ENCODE measurements at places on chromosomes 3 and 15.

DNA sequence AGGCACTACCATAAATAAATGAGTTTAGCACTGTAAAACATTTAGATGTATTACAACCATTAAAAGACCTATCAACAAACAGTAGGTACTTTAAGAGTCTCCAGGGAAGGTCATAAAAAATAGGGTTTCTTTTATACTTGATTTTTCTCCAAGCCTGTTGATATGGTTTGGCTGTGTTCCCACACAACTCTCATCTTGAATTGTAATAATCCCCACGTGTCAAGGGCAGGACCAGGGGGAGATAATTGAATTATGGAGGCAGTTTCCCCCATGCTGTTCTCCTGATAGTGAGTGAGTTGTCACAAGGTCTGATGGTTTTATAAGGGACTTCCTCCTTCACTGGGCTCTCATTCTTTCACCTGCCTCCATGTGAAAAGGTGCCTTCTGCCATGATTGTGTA lies 468.9 kb upstream of the UBE2E2 start:
- DNase-seq, result no peak

DNA sequence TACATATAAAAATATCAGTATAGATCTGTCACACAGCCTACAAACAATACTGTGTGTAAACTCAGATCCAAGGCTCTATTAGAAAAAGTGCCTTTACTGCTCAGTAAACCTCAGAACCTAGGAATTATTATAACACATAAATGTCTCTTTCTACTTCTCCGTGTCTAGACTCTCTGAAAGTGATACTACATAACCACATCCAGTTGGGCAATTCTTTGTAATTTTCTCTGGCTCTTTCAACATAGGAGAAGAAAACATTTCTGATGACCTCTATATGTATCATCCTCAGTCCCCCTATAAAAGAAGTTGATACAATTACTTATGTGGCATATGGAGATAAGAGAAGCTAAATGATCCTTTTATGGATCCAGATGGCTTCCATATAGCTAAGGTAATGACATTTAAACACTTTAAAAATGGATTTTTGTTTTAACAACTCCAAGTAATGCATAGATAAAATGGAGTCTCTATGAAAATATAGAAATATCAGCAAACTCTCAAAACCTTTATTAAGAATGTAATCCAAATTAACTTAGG lies 104.5 kb downstream of the LSAMP start:
- peak; percentile 22 for DNase-seq

DNA sequence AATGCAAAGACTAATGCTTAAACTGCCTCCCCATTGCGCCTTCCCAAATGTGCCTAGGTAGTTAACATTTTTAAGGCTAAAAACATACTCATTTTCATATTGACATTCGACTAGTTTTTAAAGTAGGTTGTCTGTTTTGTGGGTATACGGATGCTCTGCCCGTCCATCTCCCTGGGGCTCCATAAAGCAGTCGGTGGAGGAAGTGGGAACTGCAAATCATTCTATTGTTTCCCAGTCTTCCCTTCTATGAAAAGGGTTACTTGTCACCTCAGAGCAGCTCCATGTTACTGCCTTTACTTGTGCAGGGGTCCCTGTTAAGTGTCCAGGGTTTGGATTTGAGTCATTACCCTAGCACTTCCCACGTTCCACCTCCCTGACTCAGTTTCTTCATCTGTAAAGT lies 10.9 kb downstream of the CHCHD6 start:
- DNase-seq, result no peak

GRCh38 chr15:94621736-94622135 lies 390.4 kb downstream of the MCTP2 start:
- no peak for DNase-seq

- peak; percentile 99 for DNase-seq
These were observed 29.6 kb downstream of the MGLL start for GRCh38 chr3:127792541-127793292.

GRCh38 chr3:96700322-96701315 lies 113.8 kb upstream of the EPHA6 start:
- DNase-seq, result no peak

- peak; percentile 74 for DNase-seq
These were observed 26.9 kb upstream of the EHHADH start for GRCh38 chr3:185280572-185281365.

DNA sequence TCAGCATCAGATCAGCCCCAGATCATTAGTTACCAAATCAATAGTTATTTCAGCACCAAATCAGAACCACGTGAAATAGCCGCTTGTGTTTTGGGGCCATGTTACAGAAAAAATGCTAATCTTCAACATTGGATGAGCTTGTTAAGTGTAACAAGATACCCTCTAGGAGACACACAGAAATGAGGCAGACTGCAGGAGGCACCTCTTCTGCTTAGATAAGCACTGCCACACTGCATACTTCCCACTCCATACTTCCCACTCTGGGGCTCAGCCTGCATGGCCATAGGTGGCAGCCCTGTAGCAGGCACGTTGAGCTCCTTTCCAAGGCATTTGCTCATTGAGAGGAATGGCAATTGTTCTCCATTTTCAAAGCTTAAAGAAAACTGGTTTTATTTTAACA lies 73.3 kb downstream of the CHCHD6 start:
- no peak for DNase-seq

DNA sequence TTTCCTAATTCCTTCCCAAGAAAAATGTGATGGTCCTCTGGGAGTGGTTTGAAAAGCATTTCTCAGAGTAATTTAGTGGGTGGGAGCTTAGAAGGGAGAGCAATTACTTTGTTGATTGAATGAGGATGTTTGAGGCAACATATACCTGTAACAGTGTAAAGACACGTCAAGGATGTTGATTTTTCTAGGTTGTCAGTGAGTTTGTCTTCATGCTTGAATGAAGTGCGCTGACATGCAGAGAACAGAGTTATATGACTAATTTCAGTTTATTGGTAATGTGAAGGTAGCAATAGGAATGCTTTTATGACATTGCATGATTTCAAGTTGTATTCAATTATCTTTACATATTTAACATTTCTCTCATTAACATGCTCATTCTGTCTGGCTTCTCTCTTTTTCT lies 286.9 kb downstream of the NFKBIZ start:
- DNase-seq, result no peak

DNA sequence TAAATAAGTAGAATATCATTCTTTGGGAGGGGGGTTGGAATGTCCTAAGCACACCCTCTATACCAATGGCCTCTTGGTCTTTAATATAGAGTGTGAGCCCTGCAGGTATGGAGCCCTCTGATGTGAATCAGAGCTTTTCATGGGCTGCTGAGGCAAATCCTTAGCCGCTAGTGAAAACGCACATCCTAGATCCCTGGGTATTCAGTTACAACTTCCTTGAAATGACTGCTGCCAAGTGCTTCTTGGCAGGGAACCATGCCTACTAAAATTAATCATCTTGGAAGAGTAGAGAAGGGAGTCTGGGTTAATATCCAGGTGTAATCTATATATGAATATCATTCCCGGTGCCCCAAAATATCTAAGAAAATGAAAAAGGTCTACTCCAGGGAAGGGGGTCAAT lies 109.1 kb downstream of the POLQ start:
- no peak for DNase-seq

DNA sequence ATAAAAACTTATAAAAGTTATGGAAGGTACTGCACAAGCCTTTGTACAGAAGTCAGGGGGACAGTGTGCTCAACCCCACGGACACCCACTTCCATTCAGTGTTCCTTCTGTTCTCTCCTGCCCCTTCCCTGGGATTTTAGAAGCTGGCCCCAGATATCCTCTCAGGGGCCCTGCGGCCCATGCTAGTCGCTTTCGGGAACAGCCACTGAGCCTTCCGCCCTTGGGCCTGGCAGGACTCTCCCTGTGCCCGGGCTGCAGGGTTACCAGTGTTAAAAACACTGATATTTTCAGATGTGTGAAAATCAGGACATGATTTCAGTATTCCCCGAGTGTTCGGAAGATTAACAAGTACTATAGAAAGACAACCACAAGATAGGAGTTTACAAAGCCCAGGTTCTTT lies 22.4 kb downstream of the FAN1 start:
- DNase-seq, result no peak

DNA sequence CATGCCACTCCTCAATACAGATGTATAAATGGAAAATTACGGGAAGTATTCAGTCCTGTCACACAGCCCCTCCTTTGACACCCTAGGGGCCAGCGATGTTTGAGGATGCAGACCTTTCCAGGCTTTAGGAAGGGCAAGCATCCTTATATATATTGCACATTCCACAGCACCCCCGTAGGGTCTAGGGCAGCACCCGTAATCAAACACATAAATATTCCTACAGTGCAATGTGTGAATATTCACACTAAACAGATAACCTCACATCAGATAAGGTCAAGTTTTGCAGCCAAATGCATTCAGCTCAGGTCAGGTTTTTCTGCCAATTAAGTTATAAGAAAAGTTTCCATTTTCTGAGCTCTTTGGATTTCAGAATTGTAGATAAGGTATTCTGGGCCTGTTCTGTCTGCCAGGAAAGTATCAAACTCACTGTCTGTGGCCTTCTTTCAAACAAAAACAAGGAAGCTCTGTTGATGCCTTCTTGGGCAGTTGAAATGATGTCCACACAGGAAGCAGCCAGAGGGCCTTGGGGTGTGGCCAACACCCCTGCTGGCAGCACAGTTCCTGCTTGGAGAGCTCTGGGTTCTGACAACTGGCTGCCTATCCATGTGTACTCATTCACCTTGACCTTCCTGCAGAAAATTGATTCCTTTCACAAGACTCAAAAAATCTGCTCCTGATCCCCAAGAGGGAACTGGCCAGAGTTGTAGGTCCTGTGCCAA lies 427.0 kb downstream of the NTRK3 start:
- no peak for DNase-seq

DNA sequence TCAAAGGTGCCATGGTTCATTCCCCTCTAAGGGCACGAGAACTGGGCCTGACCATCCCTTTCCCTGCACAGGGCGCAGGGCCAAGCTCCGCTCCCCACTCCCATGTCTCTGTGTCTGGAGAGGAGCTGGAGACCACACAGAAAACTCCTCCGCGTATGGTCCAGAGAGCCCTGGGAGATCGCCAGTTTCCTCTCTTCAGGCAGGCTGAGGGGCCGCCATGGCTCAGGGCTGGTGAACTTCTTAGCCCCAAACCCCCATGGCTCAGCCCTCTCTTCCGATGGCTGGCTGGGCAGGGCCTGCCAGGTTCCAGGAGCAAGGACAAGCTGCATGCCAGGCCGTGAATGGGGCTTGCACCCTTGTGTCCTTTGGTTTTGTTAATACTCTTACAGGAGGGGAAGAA lies 52.9 kb downstream of the EXOG start:
- DNase-seq, result no peak

GRCh38 chr3:107514453-107514852 lies 8.3 kb upstream of the BBX start:
- no peak for DNase-seq

DNA sequence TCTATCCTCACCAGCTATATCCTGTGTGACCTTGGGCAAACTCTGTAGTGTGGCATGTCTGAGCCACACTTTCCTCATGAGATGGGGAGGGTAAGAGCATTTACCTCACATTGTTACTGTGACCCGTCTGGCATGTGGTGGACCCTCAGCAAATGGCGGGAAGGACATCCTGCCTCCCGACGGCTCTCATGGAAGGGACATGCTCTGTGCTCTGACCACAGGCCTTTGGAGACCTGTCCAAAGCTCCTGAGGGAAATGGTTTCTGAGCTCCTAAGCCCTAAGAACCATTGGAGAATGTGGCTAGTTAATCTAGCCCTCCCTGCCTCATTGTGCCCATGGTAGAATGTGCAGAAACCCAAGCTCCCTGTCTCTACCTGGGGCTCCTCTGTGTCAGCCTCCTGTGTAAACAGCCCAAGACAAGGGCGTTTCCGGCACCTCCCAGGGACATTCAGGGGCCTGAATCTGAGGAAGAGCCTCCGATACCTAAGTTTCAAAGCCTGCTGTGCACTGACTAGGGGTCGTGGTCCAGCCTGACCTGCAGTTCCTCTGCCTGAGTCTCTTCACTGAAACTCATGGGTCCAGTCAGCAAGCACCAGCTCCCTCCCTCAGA lies 29.0 kb downstream of the XYLB start:
- DNase-seq, result no peak

GRCh38 chr3:157107644-157108133 lies 52.3 kb downstream of the CCNL1 start:
- no peak for DNase-seq

- DNase-seq, result peak; percentile 59
These were observed 28.8 kb downstream of the TMED3 start for GRCh38 chr15:79339588-79340314.

DNA sequence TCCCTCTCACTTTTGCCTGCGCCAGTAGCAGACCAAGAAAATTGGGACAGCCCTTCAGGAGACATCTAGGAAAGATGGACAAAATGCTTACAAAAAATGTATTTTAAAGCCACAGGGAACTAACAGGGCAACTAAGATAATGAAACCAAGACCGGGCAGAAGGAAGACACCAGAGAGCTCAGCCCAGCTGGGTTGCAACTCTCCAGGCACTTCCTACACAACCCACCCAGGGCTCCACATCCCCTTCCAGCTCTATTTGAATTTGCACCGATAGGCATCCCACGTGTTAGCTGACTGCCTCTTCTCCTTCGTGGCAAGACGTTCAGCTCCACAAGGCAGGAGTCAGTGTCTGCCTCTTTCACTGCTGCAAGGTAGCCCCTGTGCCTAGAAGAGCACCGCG lies 6.6 kb upstream of the ATP10A start:
- no peak for DNase-seq

DNA sequence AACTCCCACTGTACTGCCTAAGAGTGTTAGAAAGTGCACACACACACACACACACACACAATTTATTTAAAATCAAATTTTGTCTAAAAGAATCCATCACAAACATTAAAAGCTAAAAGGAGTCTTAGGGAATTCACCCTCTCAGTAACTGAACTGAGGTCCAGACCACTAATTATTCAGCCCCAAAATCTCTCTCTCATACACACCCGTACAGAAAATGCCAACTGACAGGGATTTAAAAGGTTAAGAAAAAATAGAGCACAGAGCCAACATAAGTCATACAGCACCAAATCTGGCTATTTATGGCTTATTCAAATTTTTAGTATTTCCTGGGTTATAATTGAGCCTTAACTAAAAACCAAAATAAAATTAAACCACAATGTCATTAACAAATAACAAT lies 20.7 kb downstream of the GBE1 start:
- no peak for DNase-seq

- no peak for DNase-seq
These were observed 92.1 kb downstream of the XRN1 start for GRCh38 chr3:142355692-142356091.

DNA sequence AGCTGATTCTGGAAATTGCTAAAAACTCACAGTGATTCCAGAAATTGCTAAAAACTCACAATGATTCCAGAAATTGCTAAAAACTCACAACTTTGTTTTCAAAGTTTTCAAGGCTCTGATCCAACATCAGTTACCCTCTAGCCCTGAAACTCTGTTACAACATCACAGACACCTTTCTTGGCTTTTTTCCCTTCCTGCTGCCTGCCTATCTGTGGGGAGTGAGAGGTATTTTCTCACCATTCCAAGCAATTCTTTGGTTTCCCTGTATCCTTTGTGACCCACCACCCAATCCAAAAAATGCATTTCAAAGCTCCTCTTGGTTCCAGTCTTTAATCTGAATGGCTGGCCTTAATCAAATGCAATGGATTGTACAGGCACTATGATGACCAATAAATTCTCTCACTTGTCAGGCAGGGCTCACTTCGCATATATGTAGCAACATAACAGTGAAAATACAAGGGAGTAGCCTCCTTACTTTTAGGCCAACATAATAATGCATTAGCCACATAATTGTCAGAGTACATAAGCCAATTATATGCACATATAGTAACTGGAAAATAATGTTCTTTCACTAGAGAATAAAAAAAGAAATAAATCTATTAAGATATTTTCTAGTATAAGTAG lies 1139.0 kb downstream of the ROBO2 start:
- no peak for DNase-seq

Data from fibroblast of mammary gland (primary cell).